Stimulated activated CD8-positive, alpha-beta memory T cell treated with anti-CD3 and anti-CD28 coated beads, Interleukin-4, amount 100 ng/mL, for 1 hour (primary cell): ENCODE measurements at places on chromosomes 6 and 20.

- DNase-seq: no peak
These were observed 61.5 kb downstream of the GPX5 start for GRCh38 chr6:28586962-28587745.

DNA sequence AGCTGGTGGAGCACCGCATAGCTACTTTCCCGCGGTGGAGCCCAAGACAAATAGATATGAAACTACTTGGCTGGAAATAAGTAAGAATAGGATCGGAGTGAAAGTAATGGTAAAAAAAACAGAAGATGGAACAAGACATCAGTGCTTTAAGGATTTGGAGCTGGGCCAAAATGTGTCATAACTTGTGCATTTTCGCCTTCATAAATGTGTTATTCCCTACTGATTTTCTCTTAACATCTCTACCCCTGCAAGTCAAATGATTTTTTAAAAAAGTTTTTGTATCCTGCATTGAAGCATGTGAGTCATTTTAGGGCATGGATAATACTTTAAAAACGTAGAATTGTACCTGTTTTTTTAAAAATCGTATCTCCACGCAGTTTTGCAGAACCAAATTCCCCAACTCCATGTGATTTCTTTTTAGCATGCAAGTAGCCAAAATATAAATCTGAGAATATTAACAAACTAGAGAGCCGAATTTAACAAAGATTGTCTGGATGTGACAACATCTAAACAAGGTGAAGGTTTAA is 882 bp upstream of the FAM184A start:
- DNase-seq: no peak

DNA sequence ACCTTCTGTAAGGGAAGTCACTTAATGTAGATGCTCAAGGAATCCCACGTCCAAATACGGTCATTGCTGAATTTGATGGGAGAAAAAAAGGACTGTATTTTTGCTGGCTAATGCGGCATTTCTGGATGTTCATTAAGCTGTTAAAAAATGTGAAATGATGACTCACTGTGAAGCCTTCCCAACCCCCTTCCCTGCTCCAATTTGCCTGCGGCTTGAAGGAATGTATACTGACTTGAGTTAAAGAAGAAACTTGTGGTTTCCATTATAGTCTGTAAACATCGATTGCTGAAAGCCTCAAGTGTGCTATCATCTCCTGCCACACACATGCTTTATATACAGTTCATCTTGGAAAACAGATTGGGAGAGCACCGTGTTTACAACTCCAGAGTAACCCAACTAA is 249.1 kb upstream of the JAG1 start:
- no peak for DNase-seq

- DNase-seq: no peak
These were observed 55.6 kb downstream of the KIAA0408 start for GRCh38 chr6:127403636-127404035.
